Stimulated activated naive CD4-positive, alpha-beta T cell treated with Interleukin-2 at 50 U/mL for 16 hours (primary cell): ENCODE measurements at places on chromosomes 3 and 15.

DNA sequence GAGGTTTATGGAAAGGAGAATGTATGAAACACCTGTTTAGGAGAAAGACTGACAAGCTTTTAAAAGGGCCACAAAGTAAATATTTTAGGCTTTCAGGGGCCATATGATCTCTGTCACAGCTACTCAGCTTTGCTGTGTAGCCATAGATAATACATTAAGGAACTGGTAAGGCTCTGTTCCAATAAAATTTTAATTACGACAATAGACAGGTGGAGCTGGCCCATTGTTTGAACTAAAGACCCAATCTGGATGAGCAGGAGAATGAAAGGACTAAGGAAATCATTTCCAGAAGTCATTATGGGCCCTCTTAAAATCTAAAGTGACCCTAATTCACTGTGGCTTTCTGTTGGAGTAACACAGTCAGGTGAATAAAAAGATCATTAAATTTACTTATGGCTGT is 48.5 kb upstream of the SLC12A8 start:
- DNase-seq: no peak

GRCh38 chr3:57803647-57804081 is 47.6 kb downstream of the SLMAP start:
- no peak for DNase-seq

- no peak for DNase-seq
Measured at GRCh38 chr15:67531379-67531914, 10.5 kb downstream of the C15orf61 start.

GRCh38 chr15:75685195-75685594 is 27.5 kb downstream of the CSPG4 start:
- DNase-seq: no peak

GRCh38 chr3:134462331-134462941 is 23.3 kb downstream of the ANAPC13 start:
- DNase-seq: no peak
